NCI-H446 (cell line): ENCODE measurements at places on chromosomes 1 and 21.
A peak's percentile ranks its signal among the peaks of the same experiment; 100 is the strongest.

- no peak for DNase-seq
Measured at GRCh38 chr1:42567038-42567437, 91.2 kb upstream of the PPIH start.

- DNase-seq: no peak
Measured at GRCh38 chr21:31837618-31838390, 35.0 kb upstream of the HUNK start.

GRCh38 chr1:201471772-201472171, 2.8 kb upstream of the PHLDA3 start:
- peak; percentile 41 for DNase-seq

GRCh38 chr1:211260141-211261107, 1.3 kb downstream of the RCOR3 start:
- peak; percentile 94 for DNase-seq

GRCh38 chr1:61301824-61302657, 219.7 kb downstream of the NFIA start:
- no peak for DNase-seq

DNA sequence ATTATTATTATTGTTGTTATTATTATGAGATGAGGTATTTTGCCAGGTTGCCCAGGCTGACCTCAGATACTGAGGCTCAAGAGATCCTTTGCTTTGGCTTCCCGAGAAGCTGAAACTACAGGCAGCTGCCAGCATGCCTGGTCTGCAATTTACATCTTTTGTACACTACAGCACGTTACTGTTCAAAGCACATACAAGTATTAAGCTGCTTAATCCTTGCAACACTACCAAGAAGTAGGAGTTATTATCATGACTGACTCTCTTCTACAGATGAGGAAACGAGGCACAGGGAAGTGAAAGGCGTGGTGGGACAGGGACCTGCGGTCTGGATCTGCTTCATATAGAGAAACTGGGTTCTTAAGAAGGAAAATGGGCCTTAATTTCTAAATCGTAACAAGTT, 11.6 kb downstream of the ERG start:
- no peak for DNase-seq

DNA sequence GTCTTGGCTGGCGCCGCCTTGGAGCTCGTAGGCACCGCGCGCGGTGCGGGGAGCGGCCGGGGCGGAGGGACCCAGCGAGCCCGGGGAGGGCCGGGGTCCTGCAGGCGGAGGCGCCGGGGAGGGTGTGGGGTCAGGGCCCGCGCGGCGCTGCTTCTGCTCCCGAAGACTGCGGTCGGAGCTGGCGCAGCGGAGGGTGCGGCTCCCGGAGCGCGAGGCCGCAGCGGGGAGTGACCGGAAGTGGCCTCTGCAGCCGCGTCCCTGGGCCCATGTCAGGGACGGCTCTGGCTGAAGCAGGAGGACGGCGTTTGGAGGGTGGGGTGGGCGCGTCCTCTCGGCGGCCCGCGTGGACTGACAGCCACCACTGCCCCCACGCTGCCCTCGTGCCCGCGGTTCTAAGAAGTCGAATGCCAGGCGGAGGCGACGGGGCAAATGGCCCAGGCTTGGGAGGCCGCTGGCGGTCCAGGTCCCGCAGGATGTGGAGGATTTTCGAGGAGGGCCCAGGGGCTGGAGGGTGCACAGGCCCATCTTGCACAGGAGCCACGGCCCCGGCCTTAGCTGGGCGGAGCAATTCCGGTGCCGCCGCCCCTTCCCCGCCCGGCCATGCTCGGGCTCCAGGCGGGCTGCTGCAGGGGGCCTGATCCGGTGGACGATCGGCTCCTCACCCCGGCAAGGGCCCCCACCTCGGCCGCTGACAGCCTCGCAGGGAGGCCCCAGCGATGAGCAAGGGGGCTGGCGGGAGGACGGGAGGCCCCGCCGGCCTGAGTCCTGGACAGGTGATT, 7.7 kb upstream of the ZNF669 start:
- DNase-seq: no peak

- no peak for DNase-seq
Measured at GRCh38 chr1:6819246-6820040, 34.2 kb downstream of the CAMTA1 start.

DNA sequence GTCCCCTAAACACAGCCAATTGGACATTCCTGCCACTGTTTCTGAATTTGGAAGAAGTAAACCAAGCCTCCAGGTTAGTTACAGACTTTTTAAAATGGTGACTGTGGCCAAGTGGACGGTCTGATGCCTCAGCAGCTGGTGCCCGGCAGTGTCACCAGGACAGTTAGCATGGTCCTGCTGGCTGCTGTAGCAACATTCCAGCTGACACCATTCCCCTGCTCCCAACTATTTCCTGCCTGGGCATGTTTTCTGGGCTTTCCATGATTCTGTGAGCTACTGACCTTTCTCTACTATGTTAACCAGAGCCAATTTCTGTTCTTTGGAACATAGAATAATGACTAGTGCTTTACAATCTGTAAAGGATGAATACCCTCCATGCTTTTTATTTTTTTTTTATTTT, 95.0 kb downstream of the TLR5 start:
- no peak for DNase-seq

DNA sequence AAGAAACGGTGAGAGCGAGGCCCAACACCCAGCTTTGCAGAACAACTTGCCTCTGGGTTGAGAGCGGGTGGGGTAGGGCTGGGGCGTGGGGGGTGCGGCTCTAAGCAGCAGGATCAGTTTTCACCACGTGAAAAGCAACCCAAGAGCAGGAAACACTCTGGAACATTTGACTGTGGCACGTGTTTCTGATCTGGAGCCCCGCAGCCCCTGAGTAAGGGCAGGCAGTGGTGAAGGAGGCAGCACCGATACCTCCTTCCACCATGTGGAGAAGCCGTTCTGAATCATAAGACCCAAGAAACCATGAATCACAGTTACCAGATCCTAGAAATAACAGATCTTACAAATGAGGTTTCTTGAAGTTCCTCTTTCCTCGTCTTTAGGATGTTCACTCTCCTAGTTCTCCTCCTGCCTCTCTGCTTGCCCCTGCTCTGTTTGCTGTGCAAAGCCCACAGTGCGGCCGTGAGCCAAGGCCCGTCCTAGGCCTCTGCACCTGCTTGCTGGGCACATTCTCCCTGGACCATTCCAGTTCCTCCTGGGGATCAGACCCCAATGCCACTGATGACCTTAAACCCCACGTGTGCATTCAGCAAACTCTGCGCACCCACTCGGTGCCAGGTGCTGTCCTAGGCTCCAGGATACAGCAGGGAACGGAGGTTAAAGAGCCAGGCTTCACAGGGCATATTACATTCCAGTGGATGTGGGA, 31.9 kb downstream of the SLC1A7 start:
- no peak for DNase-seq

DNA sequence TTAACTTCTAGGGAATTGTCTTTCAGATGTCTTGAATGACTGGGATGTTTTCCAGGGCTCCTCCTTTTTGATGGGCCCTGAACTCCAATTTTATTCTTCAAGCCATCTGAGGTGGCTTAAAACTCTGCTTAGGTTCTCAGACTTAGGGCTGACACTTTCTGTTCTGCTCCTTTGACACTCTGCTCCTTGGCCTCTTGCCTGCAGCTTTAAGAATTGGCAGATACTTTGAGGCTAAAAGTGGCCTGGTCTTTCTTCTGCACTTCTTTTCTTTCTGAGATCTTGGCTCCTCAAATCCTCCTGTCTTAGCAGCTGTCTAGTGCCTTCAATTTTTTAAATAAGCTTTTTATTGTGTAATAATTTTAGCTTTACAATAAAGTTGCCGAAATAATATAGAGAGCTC, 294.6 kb downstream of the RPS6KC1 start:
- no peak for DNase-seq

- no peak for DNase-seq
Measured at GRCh38 chr1:208040821-208041297, 129.9 kb upstream of the CD34 start.

DNA sequence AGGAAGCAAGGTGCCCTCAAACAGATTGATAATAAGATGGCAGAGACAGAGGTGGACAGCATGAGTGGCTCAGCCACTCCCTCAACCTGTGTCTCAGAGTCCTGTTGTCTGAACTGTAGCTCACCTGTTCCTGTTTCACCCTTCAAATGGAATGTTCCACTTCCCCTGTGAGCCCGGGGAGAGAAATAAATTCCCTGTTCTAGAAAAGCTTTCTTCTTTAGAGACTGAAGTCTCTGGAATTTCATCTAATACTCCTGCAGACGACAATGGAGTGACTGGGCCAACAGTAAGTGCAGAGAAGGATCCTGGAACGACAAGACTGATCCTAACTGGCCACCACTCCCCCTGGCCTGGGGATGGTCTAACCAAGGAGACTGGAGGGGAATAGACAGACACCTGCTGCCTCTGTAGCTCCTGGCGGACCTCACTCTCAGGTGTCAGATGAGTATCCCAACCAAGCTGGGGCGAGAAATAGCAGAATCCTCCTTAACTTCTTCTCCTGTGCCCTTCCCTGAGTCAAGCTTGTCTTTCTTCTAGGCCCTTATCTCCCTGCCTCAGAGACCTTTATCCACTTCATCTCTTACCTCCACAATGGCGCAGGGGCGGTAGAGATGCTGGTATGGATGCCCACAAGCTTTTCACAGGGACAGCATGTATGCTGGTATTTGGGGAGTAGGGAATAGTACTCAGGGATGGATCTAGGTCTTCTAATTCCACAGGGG, 45.4 kb downstream of the PLEKHA6 start:
- DNase-seq: no peak

- no peak for DNase-seq
Measured at GRCh38 chr1:6148497-6149241, 31.5 kb downstream of the CHD5 start.

DNA sequence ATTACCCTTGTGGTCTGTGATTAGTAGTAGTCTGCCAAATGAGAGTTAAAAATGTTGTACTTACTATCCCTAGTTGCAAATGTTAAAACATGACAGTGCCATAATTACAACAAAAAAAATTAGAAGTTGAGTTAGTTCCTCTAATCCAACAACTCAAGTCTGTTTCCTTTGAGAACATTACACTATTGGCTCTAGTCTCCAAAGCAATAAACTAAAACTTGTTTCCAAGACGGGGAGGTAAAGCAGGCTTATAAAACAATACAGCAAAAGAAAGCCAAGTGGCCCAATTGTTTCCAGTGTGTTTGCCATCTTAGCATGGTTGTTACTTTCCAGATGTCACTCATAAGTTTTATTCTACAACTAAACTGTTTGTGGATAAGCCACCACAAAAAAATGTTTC, 11.6 kb downstream of the KYAT3 start:
- no peak for DNase-seq

DNA sequence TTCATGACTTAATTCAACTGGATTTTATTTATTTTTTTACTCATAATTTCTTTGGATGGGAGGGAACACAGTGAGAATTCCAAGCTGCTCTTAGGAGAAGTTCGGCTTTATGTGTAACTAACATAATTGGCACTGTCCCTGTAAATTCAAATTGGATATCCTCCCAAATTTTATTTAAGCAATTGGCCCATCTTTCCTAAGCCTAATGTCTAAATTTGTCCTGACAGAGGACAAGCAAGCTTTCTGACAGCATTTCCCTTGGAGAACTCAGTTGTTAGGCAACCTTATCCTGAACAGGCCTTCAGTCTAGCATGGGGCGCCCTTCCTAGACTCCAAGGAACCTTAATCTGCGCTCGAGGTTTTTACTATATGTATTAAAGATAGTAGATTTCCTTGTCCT, 550.3 kb downstream of the NUF2 start:
- DNase-seq: no peak

DNA sequence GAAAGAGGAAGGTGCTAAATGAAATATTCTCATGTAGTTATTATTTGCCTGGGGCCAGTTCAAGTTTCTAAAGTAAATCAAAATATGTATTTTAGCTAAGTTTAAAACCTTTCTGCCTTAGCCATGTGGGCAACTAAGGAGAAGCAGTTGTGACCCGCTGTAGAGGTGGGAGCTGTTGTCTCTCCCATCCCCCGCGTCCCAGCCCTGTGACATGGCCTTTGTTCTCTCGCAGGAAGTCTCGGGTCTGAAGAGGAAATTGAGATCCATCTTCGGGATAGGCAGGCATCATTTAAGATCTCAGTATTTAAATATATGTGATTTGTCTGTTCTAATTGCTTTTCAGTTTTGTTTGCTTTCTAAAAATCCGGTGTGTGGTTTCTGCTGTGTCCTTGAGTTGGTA, 121.5 kb downstream of the CAMTA1 start:
- DNase-seq: no peak

- DNase-seq: no peak
Measured at GRCh38 chr1:147612366-147612765, 58.0 kb downstream of the ACP6 start.

- DNase-seq: no peak
Measured at GRCh38 chr1:3948344-3948743, 48.3 kb upstream of the C1orf174 start.

GRCh38 chr1:94832446-94832845, 12.3 kb downstream of the SLC44A3 start:
- DNase-seq: no peak

DNA sequence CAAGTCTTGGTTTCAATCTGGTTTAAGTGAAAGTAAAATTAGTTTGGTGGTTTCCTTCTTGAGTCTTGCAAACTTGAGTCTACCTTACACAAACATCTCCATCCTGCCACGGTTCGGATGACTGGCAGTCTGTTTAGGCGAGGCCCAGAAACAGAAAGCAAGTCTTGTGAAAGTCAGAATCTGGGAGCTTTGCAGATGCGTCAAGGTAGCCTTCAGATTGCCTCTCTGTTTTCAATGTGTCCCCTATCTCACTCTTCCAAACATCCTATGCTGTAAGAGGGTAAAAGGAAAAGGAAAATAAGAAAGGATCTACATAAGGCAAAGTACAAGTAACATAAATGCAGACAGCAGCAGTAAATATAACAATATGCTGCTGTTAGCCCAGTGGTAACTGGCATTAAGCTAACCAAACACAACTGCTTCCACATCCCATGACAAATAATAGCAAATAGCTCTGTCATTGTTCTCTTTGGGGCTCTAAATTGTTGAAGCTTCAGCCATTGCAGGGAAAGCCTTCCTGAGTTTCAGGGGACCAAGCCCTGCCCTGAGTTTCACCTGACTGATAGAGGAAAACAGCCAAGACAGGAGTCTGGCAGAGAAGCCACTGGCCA, 26.2 kb upstream of the C1orf105 start:
- no peak for DNase-seq

GRCh38 chr1:18653367-18653766, 22.7 kb downstream of the PAX7 start:
- no peak for DNase-seq

DNA sequence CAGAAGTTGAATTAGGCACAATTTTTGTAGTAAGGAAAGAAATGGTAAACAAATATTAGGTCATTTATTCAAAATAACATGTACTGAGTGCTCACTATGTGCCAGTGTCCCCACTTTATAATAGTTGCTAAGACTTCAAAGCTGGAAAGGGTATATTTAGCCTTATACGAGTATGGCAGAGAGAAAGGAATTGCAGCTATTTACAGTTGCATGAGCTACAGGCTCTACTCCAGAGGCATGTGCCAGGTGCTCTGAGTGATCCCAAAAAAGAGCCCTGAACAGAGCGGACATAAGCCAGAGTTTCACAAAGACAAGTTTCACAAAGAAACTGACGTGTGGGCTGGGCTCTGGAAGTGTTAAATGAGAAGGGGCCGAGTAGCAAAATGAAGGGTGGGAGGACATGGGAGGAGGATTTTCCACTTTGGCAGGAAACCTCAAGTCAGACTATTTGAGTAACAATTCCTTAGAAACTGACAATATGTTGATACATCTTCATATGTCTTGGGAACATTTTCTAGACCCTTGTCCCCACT, 40.9 kb downstream of the FASLG start:
- DNase-seq: no peak

GRCh38 chr1:8663090-8663802, 154.2 kb downstream of the RERE start:
- peak; percentile 25 for DNase-seq
